ENCODE measurements at places on chromosomes 2 and 18. TPM values are rescaled to one million over a fixed set of nuclear protein-coding genes. Genes with fewer than 3 reads are reported as not detected.

The GRB14 gene
- not detected for total RNA-seq

The KCTD1 gene
- 3.5 TPM for total RNA-seq

The RTP5 gene
- total RNA-seq, result 0.11 TPM

The CAPN13 gene
- not detected for total RNA-seq

The ABCB11 gene
- total RNA-seq, result not detected

The CFAP221 gene
- not detected for total RNA-seq

The IMMT gene
- 147 TPM for total RNA-seq

The RFTN2 gene
- 0.09 TPM for total RNA-seq

The UBE2E3 gene
- 36.5 TPM for total RNA-seq

The MRO gene
- total RNA-seq, result not detected

All from CD8-positive, alpha-beta memory T cell (primary cell).